NCI-H774 (cell line): ENCODE measurements at places on chromosomes 5 and 9.

- DNase-seq = no peak
Measured at GRCh38 chr5:74063346-74063745, 437.4 kb downstream of the ARHGEF28 start.

- no peak for DNase-seq
Measured at GRCh38 chr9:113583511-113584427, 120.2 kb downstream of the RGS3 start.

GRCh38 chr5:67305913-67306710, 109.5 kb upstream of the CD180 start:
- no peak for DNase-seq

GRCh38 chr9:34957492-34958410, at the start of gene PHF24:
Gene PHF24, plus strand, starts transcription at chr9:34958285. Its CDS starts 13,014 bp downstream, at chr9:34971299.
- DNase-seq = no peak

DNA sequence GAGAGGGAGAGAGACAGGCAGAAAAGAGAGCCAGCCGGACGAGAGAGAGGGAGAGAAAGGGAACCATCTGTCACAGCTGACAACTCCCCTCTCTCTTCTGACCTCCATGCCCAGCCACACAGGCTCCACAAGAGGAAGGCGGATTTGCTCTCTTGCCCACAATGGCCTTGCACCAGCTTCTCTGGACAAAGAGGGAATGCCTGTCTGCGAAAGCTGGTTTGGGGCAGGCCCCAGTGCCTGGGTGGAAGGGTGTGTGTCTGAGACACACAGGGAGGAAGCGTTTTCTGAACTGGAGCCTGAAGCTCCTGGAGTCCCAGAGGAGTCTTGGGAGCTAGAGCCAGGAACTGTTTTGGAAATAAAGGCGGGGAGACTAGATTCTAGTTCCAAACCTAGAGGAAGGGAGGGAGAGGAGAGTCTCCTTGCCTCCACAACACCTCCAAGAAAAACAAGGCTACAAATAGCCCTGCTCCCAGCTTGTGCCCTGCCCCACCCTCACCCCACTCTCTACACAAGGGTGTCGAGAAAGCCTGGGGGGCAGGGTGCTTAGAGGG, 12.5 kb downstream of the C1QTNF2 start:
- no peak for DNase-seq
